ENCODE measurements at places on chromosomes 2 and 18.

- H3K27me3 ChIP-seq = peaks cover 13% of the 10 kb centered on the region
- H3K36me3 ChIP-seq = no peaks in the 10 kb centered on the region
- no peaks in the 10 kb centered on the region for H3K4me1 ChIP-seq
- no peak overlapping the region for H3K4me3 ChIP-seq
- no peak overlapping the region for H3K27ac ChIP-seq
- no peak for DNase-seq
These were observed 281.1 kb upstream of the MGAT5 start for GRCh38 chr2:133972786-133973185.

DNA sequence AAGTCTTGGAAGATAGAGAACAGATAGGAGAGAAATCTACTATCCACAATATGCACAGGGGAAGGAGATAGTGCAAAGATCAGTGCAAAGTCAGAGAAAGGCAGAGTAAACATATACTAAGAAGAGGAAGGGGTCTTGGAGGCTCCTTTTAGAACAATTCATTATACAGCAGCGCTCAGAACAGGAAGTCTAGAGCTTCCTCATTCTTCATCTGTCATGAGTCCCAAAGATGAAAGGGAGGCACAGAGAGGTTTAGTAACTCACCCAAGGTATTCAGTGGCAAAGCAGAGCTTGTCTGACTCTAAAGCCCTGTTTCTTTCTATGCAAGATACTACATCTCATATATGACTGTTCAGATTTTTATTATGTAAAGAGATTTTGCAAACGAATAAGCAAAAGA lies 1.4 kb downstream of the SP110 start:
- H3K36me3 ChIP-seq = peaks cover 4% of the 10 kb centered on the region
- no peak overlapping the region for H3K27ac ChIP-seq
- no peaks in the 10 kb centered on the region for H3K27me3 ChIP-seq

DNA sequence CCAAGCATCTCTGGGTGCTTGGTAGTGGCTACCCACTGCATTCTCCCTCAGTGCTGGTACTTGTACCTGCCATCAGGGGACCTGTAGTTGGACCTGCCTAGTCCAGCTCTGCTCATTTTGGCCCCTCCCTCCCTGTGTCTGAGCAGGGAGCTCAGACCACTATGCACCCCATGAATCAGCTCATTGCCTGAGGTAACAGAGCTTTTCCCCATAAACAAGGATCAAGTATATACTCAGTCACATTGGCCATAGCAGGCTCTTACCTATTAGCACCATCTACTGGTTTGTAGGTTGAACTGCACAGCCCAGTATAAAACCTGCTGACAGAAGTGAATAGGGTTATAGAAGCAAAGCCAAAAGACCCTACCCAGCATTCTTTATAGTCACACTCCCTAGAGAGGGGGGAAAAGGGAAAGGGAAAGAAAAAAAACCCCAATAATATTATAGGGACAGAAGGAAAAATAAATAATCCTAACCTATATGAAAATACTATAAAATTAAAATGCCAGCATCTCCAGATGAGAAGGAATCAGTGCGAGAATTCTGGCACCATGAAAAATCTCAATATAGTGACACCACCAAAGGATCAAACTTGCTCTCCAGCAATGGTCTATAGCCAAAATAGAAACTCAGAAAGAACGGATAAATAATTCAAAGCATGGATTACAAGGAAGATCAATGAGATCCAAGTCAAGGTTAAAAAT lies 6.9 kb upstream of the FLACC1 start:
- no peaks in the 10 kb centered on the region for H3K27me3 ChIP-seq
- no peak for DNase-seq
- H3K27ac ChIP-seq = no peak overlapping the region
- H3K4me3 ChIP-seq = no peak overlapping the region

DNA sequence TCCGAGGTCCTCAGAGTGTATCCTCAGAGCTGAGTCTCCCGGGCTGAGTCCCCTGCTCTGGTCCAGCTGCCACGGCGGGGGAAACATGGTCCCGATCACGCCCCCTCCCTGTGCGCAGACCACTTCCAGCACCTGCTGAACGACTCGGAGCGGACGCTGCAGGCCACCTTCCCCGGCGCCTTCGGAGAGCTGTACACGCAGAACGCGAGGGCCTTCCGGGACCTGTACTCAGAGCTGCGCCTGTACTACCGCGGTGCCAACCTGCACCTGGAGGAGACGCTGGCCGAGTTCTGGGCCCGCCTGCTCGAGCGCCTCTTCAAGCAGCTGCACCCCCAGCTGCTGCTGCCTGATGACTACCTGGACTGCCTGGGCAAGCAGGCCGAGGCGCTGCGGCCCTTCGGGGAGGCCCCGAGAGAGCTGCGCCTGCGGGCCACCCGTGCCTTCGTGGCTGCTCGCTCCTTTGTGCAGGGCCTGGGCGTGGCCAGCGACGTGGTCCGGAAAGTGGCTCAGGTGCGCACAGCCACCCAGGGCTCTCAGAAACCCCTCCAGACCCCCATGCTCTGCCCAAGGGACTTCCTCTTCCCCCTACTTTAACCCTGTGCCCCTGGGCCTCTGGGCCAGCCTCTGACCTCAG lies 26.7 kb downstream of the GPC1 start:
- H3K27me3 ChIP-seq = no peaks in the 10 kb centered on the region

DNA sequence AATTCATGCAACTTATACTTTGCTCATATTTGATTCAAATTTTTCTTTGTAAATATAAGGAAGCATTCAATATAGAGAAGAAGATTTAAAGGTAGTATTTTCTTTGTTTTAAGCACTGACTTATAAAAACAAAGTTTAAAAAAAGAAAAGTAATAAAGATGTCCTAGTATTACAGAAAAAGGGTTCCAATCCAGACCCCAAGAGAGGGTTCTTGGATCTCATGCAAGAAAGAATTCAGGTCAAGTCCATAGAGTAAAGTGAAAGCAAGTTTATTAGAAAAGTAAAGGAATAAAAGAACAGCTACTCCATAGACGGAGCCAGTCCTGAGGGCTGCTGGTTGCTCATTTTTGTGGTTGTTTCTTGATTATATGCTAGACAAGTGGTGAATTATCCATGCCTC lies 267.9 kb downstream of the CTNNA2 start:
- H3K4me3 ChIP-seq = no peak overlapping the region
- DNase-seq = no peak
- H3K27ac ChIP-seq = no peak overlapping the region
- H3K36me3 ChIP-seq = no peaks in the 10 kb centered on the region
- peaks cover 12% of the 10 kb centered on the region for H3K4me1 ChIP-seq
- no peaks in the 10 kb centered on the region for H3K27me3 ChIP-seq

DNA sequence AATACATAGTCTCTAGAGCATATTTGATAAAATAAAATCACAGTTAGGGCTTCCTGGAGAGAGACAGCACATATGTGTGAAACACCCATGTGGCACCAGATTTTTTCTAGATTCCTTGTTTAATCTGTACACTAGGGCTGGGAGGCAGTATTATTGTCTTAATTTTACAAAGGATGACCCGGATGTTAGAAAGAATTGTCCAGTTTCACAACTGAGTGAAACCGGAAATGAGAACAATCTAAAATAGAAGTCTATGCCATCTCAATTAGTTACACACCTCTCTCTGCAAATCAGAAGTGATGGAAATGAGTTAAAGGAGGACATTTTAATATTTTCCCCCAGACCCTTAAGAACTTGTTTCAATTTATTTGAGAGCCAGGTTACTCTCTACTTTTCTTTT lies 463.7 kb upstream of the DSEL start:
- H3K27ac ChIP-seq = no peak overlapping the region
- H3K4me1 ChIP-seq = no peaks in the 10 kb centered on the region
- H3K36me3 ChIP-seq = no peaks in the 10 kb centered on the region
- DNase-seq = no peak
- H3K4me3 ChIP-seq = no peak overlapping the region
- H3K27me3 ChIP-seq = no peaks in the 10 kb centered on the region

Data from neural crest cell (in vitro differentiated cells).